ENCODE measurements at places on chromosomes 6 and 20. TPM values are rescaled to one million over a fixed set of nuclear protein-coding genes. Genes with fewer than 3 reads are reported as not detected.

DNA sequence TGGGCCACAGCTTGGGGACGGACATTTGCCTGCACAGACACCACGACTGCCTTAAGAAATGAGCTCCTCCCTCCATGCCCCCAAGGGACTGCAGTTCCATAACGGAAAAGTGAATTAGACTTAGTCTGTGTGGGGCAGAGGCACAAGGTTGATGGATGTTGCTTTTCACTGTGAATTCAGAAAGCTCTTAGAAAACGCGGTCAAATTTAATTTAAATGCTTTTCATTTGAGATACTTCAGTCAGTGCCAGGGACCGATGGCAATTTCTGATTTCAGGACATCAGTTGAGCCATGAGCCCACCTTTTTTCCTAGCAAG is 356.4 kb downstream of the KIF16B start:
- no peak for DNase-seq
- no peak overlapping the region for H3K4me3 ChIP-seq
- no peaks in the 10 kb centered on the region for H3K4me1 ChIP-seq
- H3K27me3 ChIP-seq, result no peaks in the 10 kb centered on the region
- no peaks in the 10 kb centered on the region for H3K36me3 ChIP-seq

- no peak overlapping the region for H3K4me3 ChIP-seq
- H3K27ac ChIP-seq, result no peak overlapping the region
- DNase-seq, result no peak
- H3K36me3 ChIP-seq, result no peaks in the 10 kb centered on the region
- peaks cover 49% of the 10 kb centered on the region for H3K4me1 ChIP-seq
These were observed 6.2 kb downstream of the ITCH start for GRCh38 chr20:34369265-34369664.

Gene OOEP
- not detected for total RNA-seq

DNA sequence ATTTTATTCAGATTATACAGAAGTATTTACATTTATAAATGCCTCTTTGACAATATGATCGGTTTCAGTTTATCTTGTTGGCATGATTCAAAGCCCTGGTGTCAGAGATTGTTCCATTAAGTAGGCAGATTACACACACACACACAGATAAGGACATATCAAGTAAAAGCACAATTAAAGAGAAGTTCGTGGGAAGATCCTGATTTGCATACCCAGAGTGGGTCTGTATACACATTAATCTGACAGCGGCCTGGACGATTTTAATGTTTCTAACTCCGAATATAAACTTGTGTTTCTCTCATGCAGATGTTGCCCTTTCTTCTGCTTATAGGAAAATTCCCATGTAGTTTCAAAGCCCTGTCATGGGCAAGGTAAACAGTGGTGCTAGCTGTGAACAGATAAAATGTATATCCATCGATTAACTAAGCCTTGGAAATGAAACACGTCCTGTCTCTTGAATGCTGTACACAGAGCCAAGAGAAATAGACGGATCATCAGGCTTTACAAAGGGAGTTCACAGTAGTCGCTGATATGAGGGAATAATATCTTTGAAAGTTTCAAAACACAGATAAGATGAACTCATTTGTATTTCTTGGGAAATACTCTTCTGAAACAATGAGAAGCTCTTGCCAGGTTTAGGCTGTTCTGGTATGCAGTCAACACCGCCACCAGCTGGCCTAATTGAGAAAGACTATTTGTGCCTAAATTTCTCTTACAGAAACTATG is 108.2 kb upstream of the GMDS start:
- H3K27ac ChIP-seq, result no peak overlapping the region
- peak; percentile 71 for DNase-seq
- no peaks in the 10 kb centered on the region for H3K27me3 ChIP-seq
- H3K36me3 ChIP-seq, result no peaks in the 10 kb centered on the region
- H3K4me1 ChIP-seq, result peaks cover 14% of the 10 kb centered on the region

Gene HLA-DPA1
- 41.3 TPM for total RNA-seq

GRCh38 chr6:151679081-151679480 is 128.4 kb upstream of the ESR1 start:
- H3K4me3 ChIP-seq, result no peak overlapping the region
- no peaks in the 10 kb centered on the region for H3K27me3 ChIP-seq
- H3K36me3 ChIP-seq, result no peaks in the 10 kb centered on the region

Gene EBF4
- 37.5 TPM for total RNA-seq

GRCh38 chr20:32858701-32859372 is at the start of gene EFCAB8:
Gene EFCAB8 (plus strand): TSS chr20:32858923. CDS start chr20:32863793, 4,870 bp downstream.
- H3K27ac ChIP-seq, result no peak within 1 kb of the TSS
- H3K27me3 ChIP-seq, result no peaks in the 10 kb centered on the region
- H3K4me3 ChIP-seq, result no peak within 1 kb of the TSS
- H3K4me1 ChIP-seq, result no peaks in the 10 kb centered on the region

- H3K4me1 ChIP-seq, result no peaks in the 10 kb centered on the region
- H3K36me3 ChIP-seq, result no peaks in the 10 kb centered on the region
- no peak overlapping the region for H3K4me3 ChIP-seq
- no peak overlapping the region for H3K27ac ChIP-seq
- H3K27me3 ChIP-seq, result no peaks in the 10 kb centered on the region
These were observed 8.6 kb upstream of the GABBR1 start for GRCh38 chr6:29641430-29642148.

DNA sequence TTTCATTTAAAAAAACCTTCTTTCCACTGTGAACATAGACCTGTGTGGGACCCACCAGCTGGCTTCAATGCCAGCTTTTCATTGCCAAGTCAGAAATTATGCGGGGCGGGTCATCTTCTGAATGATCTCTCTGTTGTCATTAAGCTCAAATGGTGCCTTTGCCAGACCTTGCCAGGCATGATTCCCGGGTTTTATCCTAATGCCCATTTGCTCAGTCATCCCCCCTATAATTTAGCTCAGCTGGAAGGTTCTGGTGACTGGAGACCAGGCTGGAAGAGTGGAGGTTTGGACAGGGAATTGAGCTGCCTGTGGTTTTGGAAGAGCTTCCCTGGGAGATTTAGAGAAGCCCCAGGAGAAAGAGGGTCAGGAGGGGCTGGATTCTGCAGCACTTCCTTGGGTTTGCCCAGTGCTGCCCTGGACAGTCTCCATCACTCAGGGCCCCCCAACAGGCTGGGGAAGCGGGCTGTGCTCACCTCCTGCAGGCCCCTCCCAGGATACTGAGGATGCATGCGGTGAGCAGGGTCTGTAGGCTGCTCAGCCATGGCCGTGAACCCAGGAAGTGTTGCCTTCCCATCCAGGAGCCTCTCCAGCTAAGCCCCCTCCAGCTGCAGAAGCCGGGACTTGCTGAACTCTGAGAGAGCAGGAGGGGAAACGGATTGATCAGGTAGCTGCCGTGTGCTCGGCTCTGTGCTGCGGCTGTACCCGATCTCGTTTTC is 273.0 kb downstream of the CDH4 start:
- H3K36me3 ChIP-seq, result no peaks in the 10 kb centered on the region
- no peak for DNase-seq
- no peaks in the 10 kb centered on the region for H3K4me1 ChIP-seq
- no peak overlapping the region for H3K27ac ChIP-seq
- no peak overlapping the region for H3K4me3 ChIP-seq
- peaks cover 3% of the 10 kb centered on the region for H3K27me3 ChIP-seq

Gene SOBP
- 21.9 TPM for total RNA-seq

Gene CARMIL1
- total RNA-seq, result 6.9 TPM

- no peak overlapping the region for H3K4me3 ChIP-seq
- no peak overlapping the region for H3K27ac ChIP-seq
- no peaks in the 10 kb centered on the region for H3K4me1 ChIP-seq
- H3K27me3 ChIP-seq, result no peaks in the 10 kb centered on the region
- H3K36me3 ChIP-seq, result no peaks in the 10 kb centered on the region
These were observed 12.4 kb upstream of the MAK start for GRCh38 chr6:10850728-10851127.

DNA sequence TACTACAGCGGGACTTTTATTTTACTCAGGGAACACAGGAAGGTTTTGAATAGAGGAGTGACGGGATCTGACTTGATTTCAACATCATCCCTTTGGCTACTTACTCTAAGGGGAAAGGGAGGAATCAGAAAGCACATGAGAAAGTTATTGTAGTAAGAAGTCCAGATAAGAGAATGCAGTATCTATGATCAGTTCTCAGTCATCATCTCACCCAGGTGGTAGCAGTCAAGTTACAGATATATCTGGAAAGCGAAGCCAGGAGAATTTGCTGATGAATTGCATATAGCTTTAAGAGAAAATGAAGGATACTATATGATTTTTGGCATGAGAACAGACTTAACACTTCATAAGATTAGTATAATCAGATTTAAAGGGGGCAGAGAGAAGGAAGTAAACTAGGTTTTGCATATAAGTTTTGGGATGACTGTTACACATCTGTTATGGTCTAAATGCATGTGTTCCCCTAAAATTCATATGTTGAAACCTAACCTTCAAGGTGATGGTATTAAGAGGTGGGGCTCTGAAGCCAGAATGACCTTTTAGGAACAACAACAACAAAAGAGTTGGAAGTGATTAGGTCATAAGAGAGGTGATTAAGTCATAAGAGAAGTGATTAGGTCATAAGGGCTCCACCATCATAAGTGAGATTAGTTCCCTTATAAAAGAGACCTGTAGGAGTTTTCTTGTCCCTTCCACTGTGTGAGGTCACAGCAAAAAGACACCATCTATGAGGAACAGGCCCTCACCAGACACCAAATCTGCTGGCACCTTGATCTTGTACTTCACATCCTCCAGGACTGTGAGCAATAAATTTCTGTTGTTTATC is 6.7 kb downstream of the RAD21L1 start:
- no peak overlapping the region for H3K4me3 ChIP-seq
- H3K27me3 ChIP-seq, result peaks cover 3% of the 10 kb centered on the region
- H3K27ac ChIP-seq, result no peak overlapping the region
- no peaks in the 10 kb centered on the region for H3K36me3 ChIP-seq
- no peaks in the 10 kb centered on the region for H3K4me1 ChIP-seq

- no peaks in the 10 kb centered on the region for H3K36me3 ChIP-seq
- H3K4me1 ChIP-seq, result no peaks in the 10 kb centered on the region
- no peaks in the 10 kb centered on the region for H3K27me3 ChIP-seq
These were observed 268.8 kb upstream of the PLCB4 start for GRCh38 chr20:8800089-8800488.

GRCh38 chr6:93654548-93654947 is 235.2 kb upstream of the EPHA7 start:
- no peak overlapping the region for H3K4me3 ChIP-seq
- no peaks in the 10 kb centered on the region for H3K4me1 ChIP-seq
- H3K27ac ChIP-seq, result no peak overlapping the region
- no peaks in the 10 kb centered on the region for H3K36me3 ChIP-seq
- no peak for DNase-seq

GRCh38 chr6:55445648-55446204 is 118.5 kb downstream of the GFRAL start:
- H3K27ac ChIP-seq, result no peak overlapping the region
- H3K36me3 ChIP-seq, result no peaks in the 10 kb centered on the region

Gene CCN6
- total RNA-seq, result not detected

Gene OR2B2
- total RNA-seq, result not detected

Gene RTF2
- total RNA-seq, result 47.6 TPM

- H3K27me3 ChIP-seq, result no peaks in the 10 kb centered on the region
- no peaks in the 10 kb centered on the region for H3K4me1 ChIP-seq
- no peak overlapping the region for H3K4me3 ChIP-seq
- H3K36me3 ChIP-seq, result no peaks in the 10 kb centered on the region
- DNase-seq, result no peak
These were observed 154.2 kb downstream of the BTBD9 start for GRCh38 chr6:38485488-38485887.

Gene C6orf132
- not detected for total RNA-seq

GRCh38 chr20:24935766-24936525 is 13.1 kb upstream of the CST7 start:
- no peak for DNase-seq
- H3K27me3 ChIP-seq, result no peaks in the 10 kb centered on the region
- H3K36me3 ChIP-seq, result no peaks in the 10 kb centered on the region
- no peak overlapping the region for H3K4me3 ChIP-seq
- H3K4me1 ChIP-seq, result no peaks in the 10 kb centered on the region

DNA sequence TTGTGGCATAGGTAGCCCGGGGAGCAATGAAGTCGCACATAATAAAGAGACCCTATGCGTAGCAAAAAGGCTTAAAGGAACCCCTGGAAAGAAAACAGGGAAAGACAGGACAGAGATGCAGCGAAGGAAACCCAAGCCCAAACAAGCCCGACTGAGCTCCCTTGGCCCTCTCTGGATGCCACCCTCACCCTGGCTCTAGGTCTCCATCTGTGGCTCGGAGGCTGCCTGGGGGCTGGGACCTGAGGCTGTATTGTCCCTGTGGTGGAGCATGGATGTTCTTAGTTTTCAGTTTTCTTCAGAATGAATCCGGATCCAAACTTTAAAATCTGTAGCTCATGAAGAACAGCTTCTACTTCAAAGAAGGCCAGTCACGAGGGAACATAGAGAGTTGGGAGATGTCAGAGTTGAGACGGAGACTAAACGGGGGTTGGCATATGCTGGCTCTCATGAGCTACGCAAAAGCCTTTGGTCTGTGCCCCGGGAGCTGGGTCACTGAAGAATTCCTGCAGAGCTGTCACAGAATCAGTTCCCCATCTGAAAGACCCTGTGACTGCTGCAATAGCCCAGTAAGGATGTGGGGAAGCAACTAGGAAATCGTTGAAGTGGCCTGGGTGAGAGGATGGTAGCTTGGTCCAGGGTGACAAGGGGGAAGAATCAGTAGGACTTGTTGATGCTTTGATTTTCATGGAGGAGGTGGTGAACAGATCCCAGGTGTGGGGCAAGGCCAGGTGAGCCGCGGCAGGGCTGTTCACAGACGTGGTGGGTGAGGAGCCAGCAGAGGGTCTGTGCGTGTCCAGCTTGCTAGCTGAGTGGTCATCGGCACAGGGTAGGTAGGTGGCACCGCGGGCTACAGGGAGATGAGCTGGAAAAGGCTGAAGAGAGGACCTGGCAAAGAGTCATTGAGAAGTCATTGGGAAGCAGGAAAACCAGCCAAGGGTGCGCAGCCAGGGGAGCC is 35.2 kb downstream of the SYNDIG1 start:
- no peak overlapping the region for H3K4me3 ChIP-seq
- H3K27me3 ChIP-seq, result no peaks in the 10 kb centered on the region
- DNase-seq, result no peak
- H3K4me1 ChIP-seq, result no peaks in the 10 kb centered on the region
- no peaks in the 10 kb centered on the region for H3K36me3 ChIP-seq
